ENCODE measurements at places on chromosomes 3 and 15.

- DNase-seq, result peak; percentile 61
Observed at GRCh38 chr3:125055331-125055912, 375 bp downstream of the HEG1 start.

DNA sequence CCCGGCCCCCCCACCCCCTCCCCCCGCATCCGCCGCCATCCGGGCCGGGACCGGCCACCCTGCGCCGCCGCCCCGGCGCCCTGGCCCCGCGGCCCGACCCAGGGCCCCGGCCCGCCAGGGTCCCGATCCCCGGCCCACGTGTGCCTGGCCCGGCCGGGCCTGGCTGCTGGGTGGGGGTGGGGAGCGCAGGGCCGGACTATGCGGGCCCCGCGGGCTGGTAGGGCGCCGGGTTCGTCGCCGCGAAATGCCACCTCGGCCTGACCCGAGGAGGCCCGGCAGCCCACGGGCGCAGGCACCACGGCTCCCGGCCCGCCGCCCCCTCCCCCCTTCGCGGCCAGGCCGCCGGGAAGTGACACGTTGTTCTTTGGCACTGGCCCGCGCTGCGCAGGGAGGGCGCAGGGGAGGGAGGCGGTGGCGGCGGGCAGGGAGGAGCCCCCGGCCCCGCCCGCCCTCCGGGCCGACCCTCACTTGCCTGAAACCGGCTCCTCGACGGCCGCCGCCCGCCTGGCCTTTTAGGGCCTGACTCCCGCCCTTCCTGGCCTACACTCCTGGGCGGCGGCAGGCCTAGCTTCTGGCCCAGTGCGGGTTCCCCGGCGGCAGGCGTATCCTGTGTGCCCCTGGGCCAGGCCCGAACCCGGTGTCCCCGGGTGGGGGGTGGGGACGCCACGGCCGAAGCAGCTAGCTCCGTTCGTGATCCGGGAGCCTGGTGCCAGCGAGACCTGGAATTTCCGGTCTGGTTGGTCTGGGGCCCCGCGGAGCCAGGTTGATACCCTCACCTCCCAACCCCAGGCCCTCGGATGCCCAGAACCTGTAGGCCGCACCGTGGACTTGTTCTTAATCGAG is 515 bp downstream of the EIF4G1 start:
- DNase-seq, result peak; percentile 94

DNA sequence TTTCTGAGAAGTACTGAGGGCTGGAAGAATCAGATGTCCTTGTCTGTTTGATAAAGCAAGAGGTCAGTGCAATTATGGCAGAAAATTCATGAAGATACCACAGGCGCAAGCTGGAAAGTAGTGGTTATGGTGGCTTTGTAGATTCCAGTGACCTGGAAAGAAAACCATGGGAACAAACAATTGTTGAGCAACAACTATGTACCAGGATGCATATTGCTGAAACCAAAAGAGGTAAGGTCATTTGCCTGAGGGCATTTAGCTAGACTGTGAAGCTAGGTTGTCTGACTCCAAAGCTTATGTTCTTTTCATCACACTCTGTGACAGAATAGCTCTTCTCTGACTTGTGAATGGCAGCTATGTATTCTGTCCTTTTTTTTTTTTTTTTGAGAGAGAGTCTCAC is 74.0 kb downstream of the B3GALNT1 start:
- no peak for DNase-seq

- DNase-seq, result no peak
Observed at GRCh38 chr3:180183346-180183745, 146.6 kb upstream of the PEX5L start.

DNA sequence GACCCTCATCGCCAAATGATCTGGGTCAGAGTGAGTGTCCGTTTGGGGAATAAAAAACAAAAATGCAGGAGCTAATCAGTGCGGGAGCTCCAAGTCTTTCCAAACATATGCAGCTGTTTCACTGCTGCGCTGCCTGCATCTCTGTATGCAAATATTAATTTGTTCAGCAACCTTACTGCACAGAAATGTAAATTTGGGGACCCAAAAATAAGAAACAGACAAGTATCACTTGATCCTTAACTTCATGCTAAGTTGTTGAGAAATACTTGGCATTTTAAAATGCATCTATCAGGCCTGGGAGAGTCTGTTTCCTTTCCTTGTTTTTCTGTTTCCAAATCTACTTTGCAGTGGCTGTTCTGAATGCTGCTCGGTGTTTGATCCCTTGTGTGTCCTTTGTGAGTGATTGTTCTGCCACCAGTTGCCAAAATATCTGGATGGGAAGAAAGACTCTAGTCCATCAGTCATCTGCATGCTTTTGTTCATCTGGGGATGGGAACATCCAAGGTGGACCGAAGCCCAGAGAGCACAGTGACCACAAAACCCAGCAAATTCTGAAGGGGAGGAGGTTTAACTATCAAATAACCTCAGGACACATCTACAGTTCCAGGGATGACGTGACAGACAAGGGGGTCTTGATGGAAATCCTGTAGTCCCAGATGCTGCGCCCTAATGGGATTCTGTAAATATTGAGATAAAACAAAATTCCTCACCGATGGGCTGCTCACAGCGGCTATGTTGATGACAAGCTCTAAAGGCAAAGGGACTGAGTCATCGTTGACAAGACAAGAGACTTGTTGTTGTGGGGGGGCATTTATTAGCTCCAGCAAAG is 199.5 kb upstream of the WNT5A start:
- DNase-seq, result peak; percentile 62

DNA sequence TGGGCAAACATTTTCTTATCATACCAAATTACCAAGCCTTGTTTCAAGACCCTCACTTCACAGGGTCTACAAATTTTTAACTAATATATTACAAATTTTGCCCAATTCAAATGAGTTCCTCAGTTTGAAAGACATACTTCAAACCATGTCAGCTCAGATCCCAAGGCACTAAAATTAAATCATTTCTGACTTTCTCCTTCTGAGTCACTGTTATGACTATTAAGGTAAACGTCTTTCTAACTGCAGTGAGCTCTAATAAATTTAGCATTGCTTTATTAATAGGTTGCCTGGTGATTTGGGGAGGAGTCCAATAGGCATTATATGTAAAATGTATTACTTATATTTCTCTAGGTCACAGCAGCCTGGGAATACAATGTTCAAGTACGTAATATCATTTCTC is 158.2 kb upstream of the ARHGEF26 start:
- no peak for DNase-seq

- no peak for DNase-seq
Observed at GRCh38 chr15:47362118-47362905, 355.0 kb upstream of the SEMA6D start.

DNA sequence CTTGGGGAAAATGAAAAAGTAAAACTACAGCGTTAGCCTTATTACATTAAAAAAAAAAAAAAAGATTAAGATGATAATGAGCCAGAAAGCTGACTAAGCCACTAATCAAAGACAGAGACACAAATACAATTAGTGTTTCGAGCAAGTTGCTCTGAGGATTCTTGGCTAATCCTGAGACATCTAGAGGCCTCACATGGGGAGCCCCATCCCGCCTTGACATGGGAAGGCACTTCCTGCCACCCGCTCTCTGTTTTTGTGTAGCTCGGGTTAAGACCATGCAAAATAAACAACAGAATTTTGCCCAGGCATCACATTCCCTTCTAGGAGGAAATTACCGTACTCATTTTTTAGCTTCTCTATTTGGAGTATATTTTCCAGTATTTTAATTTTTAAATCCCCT is 15.3 kb downstream of the HESX1 start:
- DNase-seq, result no peak

DNA sequence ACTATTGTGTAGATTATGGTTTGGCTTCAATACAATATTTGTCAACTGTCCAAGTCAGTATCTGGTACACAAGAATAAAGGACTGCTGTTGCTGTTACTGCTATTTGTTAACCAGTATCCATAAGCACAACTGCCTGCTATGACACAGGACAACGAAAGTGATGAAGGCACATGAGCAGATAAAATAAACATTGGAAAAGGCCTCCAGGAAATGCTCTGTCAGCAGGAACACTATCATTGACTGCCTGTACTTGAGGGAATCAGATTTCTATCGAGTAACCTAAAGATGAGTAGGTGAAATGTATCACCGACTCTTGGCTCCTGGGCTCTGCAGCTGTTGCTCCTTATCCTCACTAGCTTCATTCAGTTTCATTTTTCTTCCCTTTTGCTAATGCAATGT is 56.5 kb downstream of the FMN1 start:
- DNase-seq, result no peak

GRCh38 chr3:32759342-32759741 is 58.5 kb upstream of the TRIM71 start:
- DNase-seq, result no peak

- no peak for DNase-seq
Observed at GRCh38 chr3:129506231-129506742, 22.2 kb upstream of the RHO start.

GRCh38 chr3:126982126-126982470 is 817 bp upstream of the PLXNA1 start:
- no peak for DNase-seq

GRCh38 chr3:85330071-85330470 is 371.3 kb downstream of the CADM2 start:
- no peak for DNase-seq

- DNase-seq, result no peak
Observed at GRCh38 chr3:36401056-36401455, 20.8 kb downstream of the STAC start.

- DNase-seq, result no peak
Observed at GRCh38 chr3:196544491-196544992, 23.8 kb downstream of the WDR53 start.

DNA sequence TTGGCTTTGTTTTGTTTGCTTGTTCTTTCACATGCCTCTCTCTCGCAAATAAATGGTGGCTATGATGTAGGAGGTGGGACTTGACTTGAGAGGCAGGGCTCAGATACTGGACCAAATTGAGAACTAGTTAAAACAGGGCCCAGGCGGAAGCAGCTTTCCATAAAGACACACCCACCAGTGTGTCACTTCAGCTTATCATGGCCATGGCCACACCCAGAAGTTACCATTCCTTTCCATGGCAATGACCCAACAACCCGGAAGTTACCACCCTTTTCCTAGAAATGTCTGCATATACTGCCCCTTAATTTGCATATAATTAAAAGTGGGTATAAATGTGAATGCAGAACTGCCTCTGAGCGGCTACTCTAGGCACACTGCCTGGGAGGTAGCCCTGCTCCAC is 62.6 kb upstream of the CNTN4 start:
- DNase-seq, result no peak

GRCh38 chr15:31330836-31331235 is 4.2 kb downstream of the KLF13 start:
- DNase-seq, result no peak

- no peak for DNase-seq
Observed at GRCh38 chr15:101394654-101395053, 94.9 kb downstream of the PCSK6 start.

DNA sequence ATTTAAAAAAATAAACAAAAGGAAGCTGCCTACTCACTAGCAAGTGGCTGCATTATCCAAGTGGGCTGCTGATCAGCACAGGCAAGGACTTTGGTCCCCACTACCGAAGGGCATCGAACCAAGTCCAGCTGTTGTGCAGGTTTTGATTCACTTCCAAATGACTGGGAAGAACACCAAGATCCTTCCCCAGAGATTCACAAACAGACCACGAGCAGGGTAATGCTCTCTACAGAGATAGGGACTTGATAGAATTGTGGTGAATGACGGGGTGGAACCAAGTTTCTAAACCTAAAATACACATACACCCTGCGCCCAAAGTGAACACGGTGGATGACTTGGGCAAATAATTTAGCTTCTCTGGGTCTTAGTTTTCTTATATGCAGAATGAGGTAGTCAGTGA is 203.7 kb upstream of the ICE2 start:
- no peak for DNase-seq

GRCh38 chr3:186219211-186219638 is 110.3 kb upstream of the ETV5 start:
- DNase-seq, result peak; percentile 17

- peak; percentile 50 for DNase-seq
Observed at GRCh38 chr3:113495035-113495434, 19.9 kb downstream of the SPICE1 start.

GRCh38 chr15:74768771-74769342 is 13.0 kb upstream of the CSK start:
- peak; percentile 71 for DNase-seq

DNA sequence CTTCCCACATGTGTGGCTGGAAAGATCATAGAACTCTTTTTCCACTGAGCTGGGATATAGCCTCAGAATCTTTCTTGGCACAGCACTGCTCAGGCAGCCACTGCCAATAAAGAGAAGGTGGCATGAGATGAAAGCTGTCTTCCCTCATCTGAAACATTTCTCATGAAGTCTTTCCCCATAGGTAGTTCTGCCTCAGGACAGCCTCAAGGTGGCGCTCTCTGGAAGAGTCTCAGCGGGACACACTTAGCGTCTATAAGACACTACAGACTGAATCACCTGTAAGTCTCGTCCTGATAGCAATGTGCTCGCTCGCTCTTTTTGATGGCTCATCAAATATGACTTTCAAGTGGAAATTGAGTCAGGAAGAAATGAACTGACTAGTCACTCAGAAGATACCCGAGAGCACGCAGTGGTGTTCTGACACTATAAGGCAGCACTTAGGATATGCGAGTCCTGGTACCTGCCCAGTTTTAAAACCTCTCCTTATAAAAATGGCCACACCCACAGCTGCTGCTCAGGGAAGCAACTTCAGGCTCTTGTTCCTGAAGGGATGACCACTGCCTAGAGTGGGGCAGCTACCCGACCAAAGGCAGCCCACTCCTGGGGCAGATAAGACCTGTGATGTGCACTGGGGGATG is 269.5 kb downstream of the SUCLG2 start:
- DNase-seq, result peak; percentile 61

- peak; percentile 87 for DNase-seq
Observed at GRCh38 chr3:23668430-23668904, 137.3 kb upstream of the UBE2E1 start.

DNA sequence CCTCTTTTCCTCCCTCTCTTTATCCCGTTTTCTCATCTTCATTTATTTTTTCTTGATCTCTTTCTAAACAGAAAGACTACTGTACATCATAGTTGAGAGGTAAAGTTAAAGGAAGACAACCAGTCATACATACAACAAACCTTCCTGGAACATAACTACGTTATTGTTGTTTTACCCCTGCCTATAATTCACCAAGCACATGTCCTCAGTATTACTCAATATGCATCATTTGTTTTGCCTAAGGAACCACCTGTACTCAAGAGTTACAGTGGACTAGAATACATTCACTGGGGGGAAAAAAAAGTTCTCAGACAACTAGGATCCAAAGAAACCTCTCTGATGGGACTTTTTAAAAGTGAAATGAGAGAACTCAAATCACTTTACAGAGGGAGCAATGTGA is 344.7 kb upstream of the RBMS3 start:
- no peak for DNase-seq

- DNase-seq, result no peak
Observed at GRCh38 chr15:46450112-46450809, 815.4 kb downstream of the SQOR start.

DNA sequence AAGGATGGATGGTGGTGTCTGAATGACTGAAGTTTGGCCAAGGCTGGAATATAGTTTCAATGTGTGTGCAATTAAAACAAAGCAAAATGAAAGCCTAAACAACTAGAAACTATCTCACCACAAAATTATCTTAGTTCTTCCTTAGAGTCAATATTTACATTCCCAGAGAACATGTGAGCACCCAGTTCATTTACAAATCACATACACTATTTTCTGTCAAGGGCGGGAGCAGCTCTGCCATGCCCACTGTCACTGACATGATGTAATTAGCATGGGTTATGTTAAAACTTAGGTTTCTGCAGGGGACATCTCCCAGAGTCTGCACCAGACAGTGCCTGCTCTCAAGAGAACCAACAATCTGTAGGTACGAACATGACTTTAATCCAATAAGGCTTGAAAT is 65.0 kb downstream of the PDZRN3 start:
- DNase-seq, result no peak

- no peak for DNase-seq
Observed at GRCh38 chr3:34312684-34313083, 514.3 kb downstream of the PDCD6IP start.
